Aorta (tissue), 5 donors: ENCODE measurements at places on chromosomes 4 and X. TPM values are rescaled to one million over a fixed set of nuclear protein-coding genes. Genes with fewer than 3 reads are reported as not detected.

Gene BEND2
- not detected for total RNA-seq

Gene MND1
- 0.81 TPM for total RNA-seq

Gene TCEAL6
- 0.55 TPM for total RNA-seq

Gene CTSO
- total RNA-seq = 20.0 TPM

Gene MAGEA2
- not detected for total RNA-seq

Gene VCX2
- not detected for total RNA-seq

Gene BEX2
- total RNA-seq = 2.3 TPM

Gene ASB5
- total RNA-seq = not detected

Gene L1CAM
- 4.3 TPM for total RNA-seq

Gene VCX3B
- not detected for total RNA-seq

Gene COL4A6
- 2.7 TPM for total RNA-seq

DNA sequence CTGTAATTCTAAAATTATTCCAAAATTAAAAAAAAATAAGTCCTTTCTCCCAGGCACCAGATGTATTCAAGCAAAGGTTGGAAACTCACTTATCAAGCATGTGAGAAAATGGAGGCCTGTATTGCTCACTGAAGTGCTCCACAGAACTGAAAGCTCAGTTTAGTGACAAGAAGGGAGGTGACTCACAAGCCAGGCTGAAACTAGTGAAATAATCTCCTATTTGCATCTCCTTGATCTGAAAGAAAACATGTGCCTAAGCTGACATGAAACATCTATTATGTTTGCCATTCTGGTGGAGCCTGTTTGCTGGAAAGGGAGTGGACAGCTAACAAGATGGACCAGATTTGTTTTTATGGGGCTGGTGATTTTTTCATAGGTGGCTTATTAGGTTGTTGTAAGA is 54.0 kb upstream of the AMELX start:
- no peak for DNase-seq

GRCh38 chr4:166363198-166363597 is 490.2 kb downstream of the TLL1 start:
- no peak for DNase-seq

GRCh38 chr4:122065915-122066314 is 86.2 kb upstream of the BLTP1 start:
- no peak for DNase-seq

DNA sequence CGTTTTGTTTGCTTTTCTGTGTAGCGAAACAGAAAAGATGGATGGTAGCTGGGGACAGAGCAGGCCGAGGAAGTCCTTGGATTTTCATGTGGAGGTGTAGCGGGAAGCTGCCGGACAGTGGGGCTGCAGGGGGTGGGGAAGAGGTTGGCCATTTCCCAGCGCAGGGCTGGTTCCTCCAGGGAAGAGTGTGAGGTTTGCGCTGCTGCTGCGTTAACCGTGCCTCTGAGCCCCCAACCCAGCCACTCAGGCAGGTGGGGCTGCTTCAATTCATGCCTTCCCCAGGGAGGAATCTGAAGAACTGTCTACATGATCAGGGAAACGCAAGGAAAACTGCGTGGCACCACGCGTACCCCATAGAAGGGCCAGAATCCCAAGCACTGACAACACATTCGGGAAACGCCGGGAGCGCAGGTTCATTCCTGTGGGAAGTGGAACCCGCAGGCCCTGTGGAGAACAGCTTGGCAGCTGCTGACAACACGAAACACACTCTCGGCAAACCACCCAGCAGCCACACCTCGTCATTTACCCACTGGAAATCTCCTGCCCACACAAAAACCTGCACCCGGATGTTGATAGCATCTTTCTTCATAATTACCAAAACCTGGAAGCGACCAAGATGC is 57.7 kb downstream of the PCGF3 start:
- no peak for DNase-seq

DNA sequence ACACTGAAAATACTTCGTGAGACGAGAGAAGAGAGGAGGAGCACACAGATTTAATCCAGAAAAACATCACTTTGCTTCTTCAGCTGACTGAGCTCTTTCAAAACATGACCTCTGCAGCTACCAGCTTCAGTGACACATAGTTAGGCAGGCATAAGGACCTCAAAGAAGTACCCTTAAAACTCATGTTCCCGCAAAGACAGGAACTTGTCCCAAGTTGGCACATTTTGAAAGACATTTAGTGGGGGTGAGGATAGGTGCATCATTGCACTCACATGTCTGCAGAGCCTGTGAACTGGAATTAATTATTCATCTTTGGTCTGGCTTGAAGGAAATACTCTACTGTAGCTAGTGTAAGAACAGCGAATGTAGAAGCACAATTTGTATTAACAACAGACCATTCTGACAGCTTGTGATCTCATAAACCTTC is 221.8 kb downstream of the MGST2 start:
- DNase-seq = no peak

GRCh38 chr4:22416403-22416802 is 99.5 kb downstream of the ADGRA3 start:
- DNase-seq = no peak

GRCh38 chr4:37873386-37873785 is 17.5 kb upstream of the TBC1D1 start:
- no peak for DNase-seq

DNA sequence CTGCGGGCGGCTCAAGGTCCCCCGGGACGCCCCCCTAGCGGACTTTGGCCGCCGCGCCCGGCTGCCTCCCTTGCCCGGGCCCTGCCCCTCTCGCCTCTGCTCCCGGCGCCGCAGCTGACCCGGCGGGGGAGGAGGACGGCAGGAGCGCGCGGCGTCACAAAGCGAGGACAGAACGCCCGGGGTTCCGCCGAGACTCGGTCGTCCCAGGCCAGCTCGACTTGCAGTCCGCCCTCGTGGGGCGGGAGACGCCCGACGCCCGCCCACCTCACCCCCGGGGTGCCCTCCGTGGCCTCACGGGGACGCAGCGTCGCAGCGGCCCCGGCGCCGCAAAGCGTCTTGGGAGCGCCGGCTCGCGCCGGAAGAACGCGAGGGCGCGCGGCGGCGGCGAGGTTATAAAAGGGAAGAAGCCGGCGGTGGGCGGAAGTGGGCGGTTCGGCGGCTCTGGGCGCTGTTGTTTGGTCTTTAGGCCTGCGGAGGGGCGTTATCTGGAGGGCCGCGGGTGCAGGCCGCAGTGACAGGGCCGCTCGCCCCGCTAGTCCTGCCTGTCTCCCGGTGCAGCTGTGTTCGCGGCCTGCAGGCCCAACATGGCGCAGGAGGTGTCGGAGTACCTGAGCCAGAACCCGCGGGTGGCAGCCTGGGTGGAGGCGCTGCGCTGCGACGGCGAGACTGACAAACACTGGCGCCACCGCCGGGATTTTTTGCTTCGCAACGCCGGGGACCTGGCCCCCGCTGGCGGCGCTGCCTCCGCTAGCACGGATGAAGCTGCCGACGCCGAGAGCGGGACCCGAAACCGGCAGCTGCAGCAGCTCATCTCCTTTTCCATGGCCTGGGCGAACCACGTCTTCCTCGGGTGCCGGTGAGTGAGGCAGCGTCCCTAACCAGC is at the start of gene CDKN2AIP:
CDKN2AIP (plus strand) TSS at position 423 of the 883 bp plus-strand sequence; CDS start at position 585, 162 bp downstream.
- DNase-seq = peak; percentile 98

DNA sequence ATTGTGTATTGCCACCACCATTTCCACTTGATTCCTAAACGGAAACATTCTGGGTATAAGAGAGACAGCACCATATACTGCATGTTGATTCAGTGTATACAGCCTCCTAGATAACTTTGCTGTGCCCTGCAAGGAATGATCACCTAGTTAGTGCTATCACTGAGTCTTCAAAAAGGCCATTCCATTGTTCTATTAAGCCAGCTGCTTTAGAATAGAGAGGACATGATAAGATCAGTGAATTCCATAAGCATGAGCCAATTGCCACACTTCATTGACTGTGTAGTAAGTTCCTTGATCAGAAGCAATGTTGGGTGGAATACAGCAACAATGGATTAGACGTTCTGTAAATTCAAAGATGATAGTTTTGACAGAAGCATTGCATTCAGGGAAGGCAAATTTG is 1047.3 kb downstream of the PCDH18 start:
- no peak for DNase-seq

GRCh38 chr4:81106150-81106549 is 75.6 kb downstream of the BMP3 start:
- no peak for DNase-seq

- no peak for DNase-seq
These were observed 109.4 kb upstream of the AFAP1 start for GRCh38 chr4:8048856-8049676.

- no peak for DNase-seq
These were observed 15.3 kb upstream of the HPRT1 start for GRCh38 chrX:134444681-134445080.

GRCh38 chrX:135521405-135522131 is 1.1 kb downstream of the INTS6L start:
- peak; percentile 90 for DNase-seq

DNA sequence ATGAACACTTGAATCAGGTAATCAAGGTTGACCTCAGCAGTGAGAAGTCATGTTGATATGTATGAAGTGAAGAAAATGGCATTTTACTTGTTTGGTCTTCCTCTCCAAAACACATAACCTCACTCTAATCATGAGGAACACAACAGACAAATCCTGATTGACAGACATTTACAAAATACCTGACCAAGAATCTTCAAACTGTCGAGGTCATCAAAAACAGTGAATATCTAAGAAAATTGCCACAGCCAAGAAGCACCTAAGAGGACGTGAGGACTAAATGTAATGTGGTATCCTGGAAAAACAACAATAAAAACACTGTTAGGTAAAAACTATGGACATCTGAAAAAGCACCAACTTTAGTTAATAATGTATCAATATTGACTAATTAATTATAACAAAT is 129.5 kb upstream of the MAGEB18 start:
- DNase-seq = no peak

DNA sequence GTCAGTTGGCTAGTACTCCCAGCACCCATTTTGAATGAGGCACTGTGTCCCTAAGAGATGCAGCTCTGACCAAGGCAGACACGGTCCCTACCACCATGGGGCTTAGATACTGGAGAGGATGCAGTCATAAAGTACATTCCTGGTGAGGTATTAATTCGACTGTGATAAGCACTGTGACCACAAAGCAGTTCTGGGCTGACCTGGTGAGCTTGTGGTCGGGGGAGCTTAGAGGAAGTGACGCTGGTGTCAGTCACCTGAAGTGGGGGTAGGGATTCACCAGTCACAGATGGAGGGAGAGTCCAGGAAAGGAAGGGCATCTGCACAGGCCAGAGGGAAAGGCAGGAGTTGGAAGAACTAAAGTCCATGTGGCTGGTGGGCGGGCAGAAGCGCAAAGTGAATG is 15.8 kb upstream of the CLTRN start:
- DNase-seq = no peak

GRCh38 chr4:101954351-101954750 is 163.8 kb downstream of the BANK1 start:
- no peak for DNase-seq

DNA sequence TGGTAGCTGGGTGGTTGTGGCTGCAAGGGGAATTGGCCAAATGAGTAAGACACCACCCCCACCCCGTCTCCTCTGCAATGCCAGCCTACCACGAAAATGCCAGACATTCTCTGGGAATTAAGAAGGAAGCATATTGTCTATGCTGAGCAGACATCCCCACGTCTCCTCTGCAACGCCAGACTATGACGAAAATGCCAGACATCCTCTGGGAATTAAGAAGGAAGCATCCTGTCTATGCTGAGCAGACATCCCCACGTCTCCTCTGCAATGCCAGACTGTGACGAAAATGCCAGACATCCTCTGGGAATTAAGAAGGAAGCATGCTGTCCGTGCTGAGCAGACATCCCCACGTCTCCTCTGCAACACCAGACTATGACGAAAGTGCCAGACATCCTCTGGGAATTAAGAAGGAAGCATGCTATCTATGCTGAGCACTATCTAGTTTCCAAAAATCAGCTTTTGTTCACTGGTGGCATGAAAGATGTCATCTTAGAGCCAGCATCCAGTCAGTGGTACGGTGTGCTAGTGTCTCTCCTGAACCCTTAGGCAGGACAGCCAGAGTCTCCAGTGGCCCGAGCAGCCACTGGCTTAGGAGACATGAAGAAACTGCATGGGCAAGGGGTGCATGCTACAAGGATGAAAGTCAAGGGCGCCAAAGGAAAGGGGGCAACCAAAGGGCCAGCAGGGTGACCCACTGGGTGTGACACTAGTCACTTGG is 339.8 kb upstream of the FRG1 start:
- no peak for DNase-seq

GRCh38 chr4:177385576-177386277 is 56.5 kb downstream of the AGA start:
- DNase-seq = no peak

- no peak for DNase-seq
These were observed 161.5 kb downstream of the SOX3 start for GRCh38 chrX:140343226-140343868.

GRCh38 chr4:7332216-7333023 is 102.3 kb downstream of the PSAPL1 start:
- DNase-seq = peak; percentile 49

- DNase-seq = no peak
These were observed 7.8 kb upstream of the ZBTB33 start for GRCh38 chrX:120242813-120243212.

DNA sequence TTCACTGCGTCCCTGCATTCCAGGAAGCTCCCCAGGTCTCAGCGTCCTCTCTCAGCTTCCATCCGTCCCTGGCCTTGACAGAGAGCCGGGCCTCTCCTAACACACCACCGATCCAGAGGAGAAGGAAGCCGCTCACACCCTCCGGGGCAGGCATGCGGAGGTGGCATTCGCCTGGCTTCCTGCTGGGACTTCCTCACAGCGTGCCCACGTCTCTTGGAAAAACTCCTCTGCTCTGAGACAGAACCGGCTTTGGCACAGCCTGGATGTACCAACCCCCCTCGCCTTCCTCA is 3.2 kb downstream of the CTAG2 start:
- DNase-seq = no peak

GRCh38 chr4:139025841-139026240 is 10.3 kb downstream of the NOCT start:
- no peak for DNase-seq

DNA sequence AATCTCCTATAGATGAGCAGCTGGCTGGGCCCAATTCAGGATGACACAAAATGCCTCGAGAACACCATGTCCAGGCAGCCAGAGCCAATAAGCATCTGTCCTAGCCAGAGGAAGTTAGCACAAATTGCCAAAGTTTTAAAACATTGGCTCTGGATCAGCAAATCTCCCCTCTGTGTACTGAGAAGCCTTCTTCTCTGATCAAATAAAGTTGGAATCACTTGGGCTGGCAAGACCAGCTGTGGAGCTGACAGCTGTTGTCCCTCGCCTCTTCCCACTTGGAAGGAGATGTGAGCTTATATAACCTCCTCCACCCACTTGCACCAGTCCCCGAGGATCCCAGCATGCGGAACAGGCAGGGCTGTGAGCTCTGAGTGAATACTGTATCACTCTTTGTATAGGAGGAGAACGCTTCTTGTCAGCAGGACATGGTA is 183.9 kb downstream of the OPHN1 start:
- DNase-seq = peak; percentile 42

DNA sequence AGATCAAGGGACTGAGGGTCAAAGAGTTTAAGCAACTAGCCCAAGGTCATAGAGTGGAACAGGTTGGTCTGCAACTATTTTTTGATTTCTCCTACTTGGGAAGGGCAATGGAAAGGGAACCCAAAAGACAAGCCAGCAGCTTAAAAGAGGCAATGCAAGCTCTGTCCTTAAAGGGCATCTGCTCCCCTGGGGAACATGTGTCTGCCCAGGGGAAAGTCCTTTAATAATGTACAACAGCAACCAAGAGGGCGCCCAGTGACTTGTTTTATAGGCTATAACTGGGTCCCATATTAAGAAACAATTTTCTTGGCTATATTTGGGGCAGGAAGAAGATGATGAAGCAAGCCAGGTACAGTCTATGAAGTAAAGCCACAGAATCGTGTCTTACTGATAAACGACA is 54.7 kb upstream of the RBM47 start:
- no peak for DNase-seq
